ENCODE measurements at places on chromosomes 2 and 18.

- DNase-seq: peak; percentile 88
Measured at GRCh38 chr2:95121407-95122196, at the start of gene MRPS5. TSS of gene MRPS5 (minus strand) at chr2:95121808. CDS start at chr2:95121791, 17 bp downstream.

- DNase-seq: no peak
Measured at GRCh38 chr2:239425631-239426030, 24.8 kb upstream of the HDAC4 start.

DNA sequence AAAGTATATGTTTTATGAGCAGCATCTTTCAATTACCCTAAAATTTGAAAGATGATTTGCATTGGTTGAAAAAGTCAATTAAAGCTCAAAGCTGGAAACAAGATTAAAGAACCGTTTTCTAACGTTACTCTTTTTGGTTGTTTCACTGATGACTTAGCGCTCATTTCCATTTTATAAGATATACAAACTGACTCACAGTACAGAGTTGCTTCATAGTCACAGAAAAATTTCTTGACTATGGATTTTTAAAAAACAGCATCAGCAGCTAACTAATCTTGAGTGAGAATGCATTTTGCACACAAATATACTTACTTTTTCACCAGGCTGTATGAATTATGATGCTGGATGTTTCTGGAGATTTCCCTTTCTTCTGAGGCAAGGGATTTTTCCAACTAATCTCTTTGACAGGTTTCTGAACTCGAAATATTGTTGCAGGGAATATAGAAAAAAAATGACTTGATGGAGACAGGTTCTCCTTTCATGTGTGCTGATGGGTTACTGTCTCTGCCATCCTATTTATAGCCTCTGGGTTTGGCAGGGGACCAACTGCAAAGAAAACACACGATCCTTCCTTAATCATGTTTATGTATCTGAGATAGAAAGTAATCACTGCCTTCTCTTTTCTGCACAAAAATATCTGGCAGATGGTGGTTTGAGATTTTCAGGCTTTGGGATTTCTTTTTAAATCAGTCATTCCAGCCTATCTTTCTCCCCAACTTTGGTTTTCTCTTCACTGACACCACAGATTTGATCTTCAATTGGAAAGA lies 129.4 kb upstream of the DAPL1 start:
- no peak for DNase-seq

- no peak for DNase-seq
Measured at GRCh38 chr2:178448968-178449661, 1.9 kb downstream of the PRKRA start.

GRCh38 chr2:26618611-26619010 lies 22.6 kb downstream of the CIB4 start:
- no peak for DNase-seq

GRCh38 chr18:63365876-63366212 lies 1.2 kb downstream of the KDSR start:
- peak; percentile 49 for DNase-seq

DNA sequence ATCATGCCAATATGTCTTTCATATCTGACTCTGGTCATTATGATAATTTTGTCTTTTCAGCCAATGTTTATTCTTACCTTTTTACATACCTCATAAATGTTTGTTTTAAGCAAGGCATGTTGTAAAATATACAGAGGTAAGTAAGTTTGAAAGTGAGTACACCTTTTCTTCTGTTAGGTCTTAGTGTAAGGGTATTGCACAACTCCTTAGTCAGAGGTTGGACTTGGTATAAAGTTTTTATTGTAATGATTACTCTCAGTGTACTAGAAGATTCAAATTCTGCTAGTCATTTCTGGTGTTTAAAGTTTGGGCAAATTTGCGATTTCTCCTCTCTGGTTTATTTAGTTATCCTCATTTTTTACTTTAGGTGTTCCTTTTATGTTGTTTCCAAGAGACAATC lies 564.3 kb upstream of the FSIP2 start:
- no peak for DNase-seq

DNA sequence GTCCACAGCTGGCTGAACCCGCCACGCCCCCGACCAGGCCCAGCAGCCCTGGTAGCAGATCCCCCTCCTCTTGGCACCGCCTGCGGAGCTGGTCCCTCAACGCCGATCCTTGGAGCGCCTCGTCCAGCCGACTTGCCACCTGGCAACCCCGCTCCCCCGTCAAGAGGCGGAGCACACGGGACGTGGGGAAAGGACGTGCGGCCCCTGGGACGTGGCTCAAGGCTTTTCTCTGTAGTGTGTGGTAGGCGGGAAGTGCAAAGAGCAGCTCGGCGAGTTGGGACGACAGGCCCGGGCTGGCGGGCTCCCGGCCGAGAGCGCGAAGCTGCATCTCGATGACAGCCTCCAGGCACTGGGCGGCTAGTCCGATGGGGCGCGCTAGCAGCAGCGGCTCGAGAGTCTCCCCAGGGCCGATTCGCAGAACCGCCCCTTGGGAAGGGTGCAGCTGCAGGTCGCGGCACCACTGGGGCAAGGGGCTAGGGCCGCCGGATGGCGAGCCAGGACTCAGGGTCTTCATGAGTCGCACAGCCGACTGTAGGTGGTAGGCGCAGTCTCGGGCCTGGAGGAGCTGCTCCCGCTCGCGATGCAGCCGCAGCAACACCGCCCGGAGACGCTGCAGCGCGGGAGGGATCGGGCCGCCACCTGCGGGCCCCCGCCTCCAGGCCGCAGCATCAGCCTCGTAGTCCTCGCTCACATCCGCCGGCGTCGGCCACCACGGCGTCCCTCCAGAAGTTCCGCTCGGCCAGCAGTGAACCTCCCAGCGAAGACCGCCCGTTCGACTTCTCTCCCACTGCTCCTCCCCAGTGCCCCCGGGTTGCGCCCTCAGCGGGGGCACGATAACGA lies 617 bp downstream of the CCDC142 start:
- peak; percentile 38 for DNase-seq

DNA sequence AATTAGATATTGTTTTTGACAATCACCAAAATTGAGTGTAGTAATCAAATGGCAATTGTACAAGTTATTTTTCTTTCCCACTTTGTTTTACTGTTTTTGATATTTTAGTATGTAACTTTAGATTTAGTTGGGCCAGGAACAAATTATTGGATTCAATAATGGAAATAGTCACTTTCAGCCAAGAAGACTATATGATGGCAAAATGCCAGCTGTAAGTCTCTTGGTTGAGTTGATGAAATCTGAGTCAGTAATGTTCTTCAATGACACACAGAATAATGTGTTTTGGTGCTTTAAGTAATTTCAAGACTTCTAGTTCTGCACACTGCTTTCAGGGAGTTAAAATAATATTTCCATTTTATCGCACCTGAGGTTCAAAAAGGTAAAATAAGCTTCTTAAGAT lies 2022.0 kb upstream of the CELF4 start:
- no peak for DNase-seq

DNA sequence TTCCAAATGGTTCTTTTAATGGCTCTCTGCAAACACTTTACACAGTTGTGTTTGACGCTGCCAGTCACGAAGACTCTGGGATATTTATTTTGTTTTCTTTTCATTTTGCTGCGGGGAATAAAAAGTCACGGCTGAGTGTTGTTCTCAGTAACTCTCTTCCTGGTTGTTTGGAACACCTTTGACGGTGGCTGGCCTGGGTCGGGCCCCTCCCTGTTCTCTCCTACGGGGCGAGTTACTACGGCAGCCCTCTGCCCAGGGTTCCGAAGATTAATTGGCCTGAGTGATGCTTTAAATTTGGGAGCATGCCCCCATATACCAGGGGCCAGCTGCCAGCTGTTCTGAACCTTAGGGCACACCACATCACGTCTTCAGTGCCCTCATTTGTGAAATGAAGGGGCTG lies 84.7 kb downstream of the GATA6 start:
- DNase-seq: no peak

DNA sequence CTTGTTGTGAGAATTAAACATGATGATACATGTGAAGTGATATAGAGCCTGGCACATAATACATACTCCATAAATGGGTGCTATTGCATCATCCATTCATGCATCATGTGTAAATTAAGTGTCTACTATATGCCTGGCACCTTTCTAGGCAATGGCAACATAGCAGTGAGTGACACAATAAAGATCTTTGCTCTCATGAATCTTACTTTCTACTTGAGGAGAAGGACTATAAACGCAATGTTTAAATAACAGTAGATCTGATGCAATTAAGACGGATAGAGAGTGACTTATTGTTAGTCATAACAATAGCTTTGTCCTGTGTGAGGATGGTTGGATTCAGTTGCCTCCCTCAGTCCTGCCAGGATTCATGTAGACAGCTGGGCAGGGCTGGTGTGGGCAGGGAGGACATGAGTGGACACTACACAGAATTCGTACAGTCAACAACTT lies 88.4 kb upstream of the NPAS2 start:
- DNase-seq: no peak

DNA sequence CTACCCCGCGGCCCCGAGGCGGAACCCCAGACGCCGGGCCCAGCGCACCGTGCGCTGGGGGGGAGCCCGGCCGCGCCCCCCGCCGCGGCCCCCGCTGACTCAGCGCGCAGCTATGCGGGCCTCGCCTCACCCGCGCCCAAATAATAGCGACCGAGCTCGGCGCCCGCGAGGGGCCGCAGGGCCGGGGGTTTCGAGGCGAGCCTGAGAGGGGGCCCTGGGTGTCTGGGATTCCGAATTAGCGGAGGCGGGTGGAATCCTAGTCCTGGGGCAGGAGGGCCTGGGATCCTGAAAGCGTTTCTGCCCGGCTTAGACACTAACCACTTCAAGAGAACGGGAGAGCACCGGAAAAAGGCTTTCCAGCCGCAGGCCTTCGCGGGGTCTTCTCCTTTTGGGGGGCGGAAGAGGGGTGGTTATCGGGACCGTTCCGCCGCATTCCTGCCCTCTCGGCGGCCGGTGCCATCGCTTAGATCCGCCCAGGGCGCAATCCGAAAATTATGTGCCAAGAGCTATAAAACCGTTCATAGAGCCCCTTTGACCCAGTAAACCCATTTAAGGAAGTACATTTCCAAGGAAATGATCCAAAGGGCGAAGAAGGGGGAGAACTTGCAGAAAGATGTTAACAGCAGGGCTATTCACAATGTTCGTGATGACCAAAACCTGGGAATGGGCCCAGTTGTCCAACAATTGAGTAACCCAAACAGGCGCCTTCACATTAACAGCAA lies 681 bp upstream of the ROCK2 start:
- peak; percentile 75 for DNase-seq

DNA sequence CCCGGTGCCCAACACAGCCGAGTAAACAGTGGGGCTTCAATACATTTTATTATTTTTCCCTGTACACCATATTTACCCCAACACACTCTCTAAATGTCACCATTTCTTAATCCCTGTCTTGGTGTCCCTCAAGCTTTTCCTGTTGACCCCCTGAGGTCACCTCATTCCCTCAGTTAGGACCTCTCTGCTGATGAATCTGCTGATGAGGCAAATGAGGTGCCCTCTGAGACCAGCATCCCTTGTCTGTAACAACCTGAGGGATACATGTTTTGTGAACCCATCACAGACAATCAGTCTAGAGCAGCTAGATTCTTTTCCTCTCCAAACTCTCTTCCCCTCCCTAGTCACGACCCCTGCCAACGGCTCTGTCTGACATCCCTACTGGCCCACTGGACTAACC lies 127.6 kb downstream of the FSHR start:
- no peak for DNase-seq

GRCh38 chr18:48662011-48662661 lies 123.3 kb downstream of the CTIF start:
- peak; percentile 80 for DNase-seq

GRCh38 chr18:51559902-51560287 lies 362.4 kb upstream of the MEX3C start:
- no peak for DNase-seq

DNA sequence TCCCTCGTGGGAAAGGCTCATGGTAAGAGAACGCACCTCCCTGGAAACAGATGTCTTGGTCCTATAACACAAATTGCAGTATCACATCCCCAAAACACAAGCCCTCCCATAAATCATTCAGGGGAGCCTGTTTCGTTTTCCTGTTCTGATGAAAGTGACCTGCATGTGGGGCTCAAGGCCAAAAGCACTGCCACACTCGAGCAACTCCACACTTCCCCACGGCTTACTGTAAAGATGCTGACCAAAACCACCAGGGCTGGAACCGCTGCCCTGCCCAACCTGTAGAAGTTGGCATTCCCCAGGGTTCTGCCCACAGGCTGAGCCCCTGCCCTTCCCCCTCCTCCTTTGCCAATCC lies 139.7 kb downstream of the BCL11A start:
- no peak for DNase-seq

DNA sequence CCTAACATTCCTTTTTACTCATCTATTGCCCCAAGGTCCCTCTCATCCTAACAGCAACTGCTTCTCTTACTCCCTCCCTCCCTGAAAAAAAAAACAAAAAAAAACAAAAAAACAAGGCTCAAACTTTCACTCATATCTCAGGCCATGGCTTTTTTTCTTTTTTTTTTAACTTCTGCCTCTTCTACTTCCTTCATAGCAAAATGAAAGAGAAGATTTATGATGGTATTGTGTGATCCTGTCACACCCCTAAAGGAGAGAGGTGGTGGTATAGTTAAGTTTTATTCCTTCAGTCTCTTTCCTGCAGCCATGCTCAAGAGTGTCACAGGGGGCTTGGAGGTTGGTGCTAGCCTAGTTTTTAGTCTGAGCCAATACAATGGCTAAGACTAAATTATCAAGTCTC lies 21.5 kb upstream of the EPC2 start:
- peak; percentile 25 for DNase-seq

GRCh38 chr2:55616551-55617174 lies 759 bp downstream of the PPP4R3B start:
- peak; percentile 82 for DNase-seq

DNA sequence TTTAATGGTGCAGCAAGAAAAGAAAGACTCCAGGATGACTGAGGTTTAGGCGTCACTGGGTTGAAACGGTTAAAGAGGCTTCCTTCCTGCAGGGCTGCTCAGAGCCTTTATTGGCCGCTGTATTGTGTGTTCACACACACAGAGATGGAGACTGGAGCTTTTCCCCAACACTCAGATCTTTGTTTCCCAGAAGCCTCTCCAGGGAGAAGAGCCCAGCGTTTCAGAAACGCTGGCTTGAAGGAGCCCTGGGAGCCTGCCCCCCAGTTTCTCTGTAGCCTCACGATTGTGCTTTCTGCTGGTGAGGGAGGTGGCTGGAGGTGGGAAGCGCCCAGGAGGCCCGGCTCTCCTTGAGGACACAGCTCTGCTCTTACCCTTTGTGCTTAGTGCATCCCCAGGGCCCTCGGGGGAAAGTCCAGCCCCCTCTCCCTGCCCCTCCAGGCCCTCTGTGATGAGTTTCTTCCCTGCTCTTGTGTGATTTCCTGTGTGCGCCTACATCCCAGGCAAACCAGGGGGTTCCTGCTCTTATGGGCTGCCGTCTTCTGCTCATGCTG lies 37.1 kb downstream of the RRM2 start:
- DNase-seq: no peak

Measured in OCI-M1 (cell line).